Left ventricle myocardium inferior (tissue), 1 donor: ENCODE measurements at places on chromosomes 3 and 15. TPM values are rescaled to one million over a fixed set of nuclear protein-coding genes. Genes with fewer than 3 reads are reported as not detected.

- H3K4me1 ChIP-seq: peaks cover 7% of the 10 kb centered on the region
- H3K4me3 ChIP-seq: no peak overlapping the region
- no peak for DNase-seq
- no peak overlapping the region for H3K27ac ChIP-seq
Observed at GRCh38 chr3:142007710-142008399, 131.4 kb downstream of the ATP1B3 start.

DNA sequence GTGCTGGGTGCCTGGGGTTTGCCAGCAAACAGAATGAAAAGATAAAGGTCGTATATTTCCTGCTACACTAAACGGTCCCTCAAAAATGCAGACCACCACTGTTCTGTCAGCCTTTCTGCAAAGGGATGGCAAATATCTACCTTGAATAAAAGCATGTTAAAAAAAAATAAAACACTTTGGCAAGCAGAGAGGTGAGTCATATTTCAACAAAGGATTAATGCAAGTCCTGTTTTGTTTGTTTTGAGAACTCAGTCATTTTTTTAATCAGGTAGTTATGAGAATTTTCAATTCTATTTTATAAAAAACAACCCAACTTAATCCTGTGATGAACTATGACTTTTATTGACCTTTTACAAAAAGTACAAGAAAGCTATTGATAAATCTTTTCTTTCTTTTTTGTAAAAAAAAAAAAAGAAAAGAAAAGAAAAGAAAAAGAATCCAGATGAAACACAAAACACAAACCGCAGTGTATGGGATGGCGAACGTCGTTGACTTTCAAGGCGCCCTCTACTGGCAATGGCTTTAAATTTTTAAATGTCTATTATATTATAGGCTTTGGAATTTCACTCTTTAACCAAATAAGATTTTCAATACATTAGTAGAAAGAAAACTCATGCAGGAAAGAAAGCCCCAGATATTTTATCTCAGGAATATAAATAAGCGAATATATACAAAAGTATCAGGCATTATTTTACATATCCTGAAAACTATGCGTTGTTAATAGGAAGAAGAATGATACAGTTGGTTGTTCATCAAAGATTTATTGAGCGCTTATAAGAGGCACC is 87.8 kb downstream of the NCEH1 start:
- peaks cover 15% of the 10 kb centered on the region for H3K4me1 ChIP-seq
- no peak for DNase-seq
- no peak overlapping the region for H3K4me3 ChIP-seq
- H3K27ac ChIP-seq: no peak overlapping the region
- H3K27me3 ChIP-seq: no peaks in the 10 kb centered on the region

PCOLCE2 gene
- total RNA-seq: 74.3 TPM

DNA sequence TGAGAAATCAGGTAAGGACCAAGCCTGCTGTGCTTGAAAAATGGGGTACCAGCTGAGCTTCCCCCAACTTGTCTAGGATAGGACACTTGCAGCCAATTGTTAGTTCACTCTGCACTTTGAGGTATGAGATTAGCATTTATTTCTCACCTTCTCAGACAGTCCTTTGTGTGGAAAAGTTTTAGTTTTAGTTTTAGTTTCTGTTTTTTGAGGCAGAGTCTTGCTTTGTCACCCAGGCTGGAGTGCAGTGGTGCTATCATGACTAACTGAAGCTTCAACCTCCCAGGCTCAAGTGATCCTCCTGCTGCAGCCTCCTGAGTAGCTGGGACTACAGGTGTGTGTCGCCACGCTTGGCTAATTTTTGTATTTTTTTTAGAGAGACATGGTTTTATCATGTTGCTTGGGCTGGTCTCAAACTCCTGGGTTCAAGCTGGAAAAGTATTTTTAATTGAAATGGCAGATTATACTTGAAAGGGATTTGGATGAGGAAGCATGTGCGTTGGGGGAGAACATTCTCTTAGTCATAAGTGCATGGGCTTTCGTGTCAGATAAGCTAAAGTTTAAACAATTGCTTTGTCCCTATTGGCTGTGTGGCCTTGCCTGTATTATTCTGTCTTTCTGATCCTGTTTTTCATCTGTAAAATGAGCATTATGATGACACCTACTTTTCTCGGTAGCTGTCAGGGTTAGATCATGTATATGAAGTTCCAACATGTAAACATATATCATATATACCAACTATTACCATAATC is 25.2 kb upstream of the CCK start:
- H3K4me1 ChIP-seq: no peaks in the 10 kb centered on the region
- no peak overlapping the region for H3K4me3 ChIP-seq
- no peak overlapping the region for H3K27ac ChIP-seq

GRCh38 chr3:53457068-53457467 is 37.3 kb upstream of the CACNA1D start:
- no peak for DNase-seq
- peaks cover 19% of the 10 kb centered on the region for H3K27me3 ChIP-seq
- H3K27ac ChIP-seq: no peak overlapping the region
- H3K4me3 ChIP-seq: no peak overlapping the region

GRCh38 chr3:122063908-122064307 is 8.7 kb downstream of the CD86 start:
- H3K4me1 ChIP-seq: no peaks in the 10 kb centered on the region
- no peak overlapping the region for H3K4me3 ChIP-seq
- DNase-seq: no peak
- no peaks in the 10 kb centered on the region for H3K36me3 ChIP-seq
- no peaks in the 10 kb centered on the region for H3K27me3 ChIP-seq

ASB14 gene
- 23.3 TPM for total RNA-seq

KLHL40 gene
- 0.22 TPM for total RNA-seq

DNA sequence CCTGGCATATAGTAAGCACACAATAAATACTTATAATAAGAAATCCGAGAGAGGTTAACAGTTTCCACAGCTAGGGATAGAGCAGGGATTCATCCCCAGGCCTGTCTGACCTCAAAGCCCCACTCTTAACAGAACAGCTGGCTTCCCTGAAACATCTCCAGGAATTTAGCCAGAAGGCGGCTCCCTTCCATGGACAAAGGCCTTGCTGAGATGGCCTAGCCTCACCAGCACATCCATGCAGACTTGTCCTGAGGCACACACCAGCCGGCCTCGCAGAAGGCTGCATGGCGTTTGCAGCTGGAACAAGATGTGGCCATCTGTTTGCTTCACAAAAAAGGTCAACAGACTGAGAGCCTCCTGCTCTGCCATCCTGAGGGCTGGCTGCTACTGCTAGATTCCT is 245.4 kb downstream of the SLCO3A1 start:
- peaks cover 7% of the 10 kb centered on the region for H3K36me3 ChIP-seq
- no peaks in the 10 kb centered on the region for H3K27me3 ChIP-seq
- H3K27ac ChIP-seq: no peak overlapping the region

TNNC1 gene
- 8,962 TPM for total RNA-seq

GRCh38 chr3:116963802-116964201 is 254.2 kb downstream of the TUSC7 start:
- no peaks in the 10 kb centered on the region for H3K4me1 ChIP-seq
- no peaks in the 10 kb centered on the region for H3K36me3 ChIP-seq
- no peaks in the 10 kb centered on the region for H3K27me3 ChIP-seq
- no peak for DNase-seq
- no peak overlapping the region for H3K27ac ChIP-seq

DNA sequence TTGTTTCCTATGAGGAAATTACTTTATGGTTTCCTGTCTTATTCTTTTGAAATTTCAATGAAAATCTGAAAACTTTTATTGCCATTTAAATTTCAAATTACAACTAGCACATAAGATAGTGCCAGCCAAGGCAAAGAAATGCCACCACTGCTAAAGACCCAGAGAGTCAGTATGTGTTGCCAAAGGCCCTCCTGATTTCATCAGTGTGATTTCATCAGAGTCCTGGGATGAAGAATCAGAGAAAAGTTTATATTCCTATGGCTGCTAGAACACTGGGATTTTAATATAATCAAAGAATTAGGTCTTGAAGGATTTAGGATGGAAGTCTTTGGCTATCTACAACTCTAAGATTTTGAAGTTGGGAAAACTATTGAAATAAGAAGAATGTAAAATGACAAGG is 434.2 kb upstream of the CCDC54 start:
- no peaks in the 10 kb centered on the region for H3K27me3 ChIP-seq
- H3K4me1 ChIP-seq: no peaks in the 10 kb centered on the region
- DNase-seq: no peak

LRRC49 gene
- total RNA-seq: 86.6 TPM

CHRM5 gene
- total RNA-seq: not detected

DNA sequence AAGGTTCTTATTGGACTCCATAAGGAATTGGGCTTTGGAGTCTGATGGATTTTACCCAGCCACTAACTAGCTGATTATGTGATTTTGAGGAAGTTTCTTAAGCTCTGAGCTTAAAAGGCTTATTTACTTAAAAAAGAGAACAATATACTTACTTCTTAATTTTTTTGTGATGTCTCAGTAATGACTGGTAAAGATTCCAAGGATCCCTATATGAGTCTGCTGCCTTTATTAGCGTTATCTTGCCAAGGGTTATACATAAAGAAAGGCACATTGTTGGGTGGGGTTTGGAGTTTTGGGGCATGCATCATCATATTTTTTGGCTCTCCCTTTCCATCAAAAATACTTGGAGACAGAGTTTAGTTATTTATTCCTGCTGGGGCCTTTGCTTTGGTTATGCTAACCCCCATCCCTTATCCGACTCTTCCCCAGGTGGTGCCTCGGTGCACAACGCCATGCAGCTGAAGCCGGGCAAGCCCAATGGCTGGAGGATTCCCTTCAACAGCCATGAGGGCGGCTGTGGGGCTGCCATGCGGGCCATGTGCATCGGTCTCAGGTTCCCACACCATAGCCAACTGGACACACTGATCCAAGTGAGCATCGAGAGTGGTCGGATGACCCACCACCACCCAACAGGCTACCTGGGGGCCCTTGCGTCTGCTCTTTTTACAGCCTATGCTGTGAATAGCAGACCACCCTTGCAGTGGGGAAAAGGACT is 6.7 kb downstream of the ADPRH start:
- H3K27me3 ChIP-seq: no peaks in the 10 kb centered on the region
- H3K36me3 ChIP-seq: peaks cover 31% of the 10 kb centered on the region
- DNase-seq: no peak
- no peak overlapping the region for H3K27ac ChIP-seq
